CD4-positive, alpha-beta T cell treated with Interleukin-15 for 4 hours (primary cell): ENCODE measurements at places on chromosomes 6 and 20.

DNA sequence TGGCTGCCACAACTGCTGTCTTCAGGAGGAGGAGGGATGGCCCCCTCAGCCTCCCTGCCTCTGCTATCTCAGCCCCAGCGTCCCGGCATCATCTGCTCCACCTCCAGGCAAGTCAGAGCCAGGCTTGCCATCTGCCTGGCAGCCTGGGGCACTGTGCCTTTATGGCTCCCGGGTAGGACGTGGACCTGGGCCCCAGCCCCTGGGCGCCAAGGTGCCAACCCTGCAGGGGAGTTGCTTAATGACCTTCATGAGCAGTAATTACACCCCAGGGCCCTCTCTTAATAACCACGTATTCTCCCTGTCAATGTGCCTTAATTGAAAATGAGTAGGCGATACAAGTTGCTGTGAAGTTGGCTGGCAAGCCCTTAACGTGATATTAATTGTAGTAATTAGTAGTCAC, 122.1 kb upstream of the MLN start:
- DNase-seq = no peak

- DNase-seq = no peak
Observed at GRCh38 chr20:58690396-58691135, 2.0 kb upstream of the NPEPL1 start.

GRCh38 chr6:1363729-1364572, 25.4 kb upstream of the FOXF2 start:
- DNase-seq = no peak

GRCh38 chr6:158677906-158678578, 28.2 kb downstream of the SYTL3 start:
- no peak for DNase-seq

DNA sequence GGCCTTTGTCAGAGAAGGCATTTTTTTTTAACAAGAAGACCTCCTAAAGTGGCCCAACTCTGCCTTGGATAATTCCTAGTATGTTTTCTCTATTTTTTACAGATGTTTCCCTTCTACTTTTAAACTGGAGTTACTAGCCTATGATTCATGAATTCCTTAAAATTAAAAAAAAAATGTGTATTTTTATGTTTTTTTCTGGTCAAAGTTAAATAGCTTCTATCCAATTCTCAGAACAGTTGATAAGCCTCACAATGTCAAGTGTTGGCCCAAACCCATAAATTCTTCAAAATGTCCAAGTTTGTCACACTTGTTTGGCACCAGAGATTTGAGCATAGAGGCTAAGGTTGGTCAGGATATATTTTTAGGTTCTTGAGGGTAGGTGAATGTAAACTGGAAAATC, 64.0 kb downstream of the JAG1 start:
- DNase-seq = no peak

DNA sequence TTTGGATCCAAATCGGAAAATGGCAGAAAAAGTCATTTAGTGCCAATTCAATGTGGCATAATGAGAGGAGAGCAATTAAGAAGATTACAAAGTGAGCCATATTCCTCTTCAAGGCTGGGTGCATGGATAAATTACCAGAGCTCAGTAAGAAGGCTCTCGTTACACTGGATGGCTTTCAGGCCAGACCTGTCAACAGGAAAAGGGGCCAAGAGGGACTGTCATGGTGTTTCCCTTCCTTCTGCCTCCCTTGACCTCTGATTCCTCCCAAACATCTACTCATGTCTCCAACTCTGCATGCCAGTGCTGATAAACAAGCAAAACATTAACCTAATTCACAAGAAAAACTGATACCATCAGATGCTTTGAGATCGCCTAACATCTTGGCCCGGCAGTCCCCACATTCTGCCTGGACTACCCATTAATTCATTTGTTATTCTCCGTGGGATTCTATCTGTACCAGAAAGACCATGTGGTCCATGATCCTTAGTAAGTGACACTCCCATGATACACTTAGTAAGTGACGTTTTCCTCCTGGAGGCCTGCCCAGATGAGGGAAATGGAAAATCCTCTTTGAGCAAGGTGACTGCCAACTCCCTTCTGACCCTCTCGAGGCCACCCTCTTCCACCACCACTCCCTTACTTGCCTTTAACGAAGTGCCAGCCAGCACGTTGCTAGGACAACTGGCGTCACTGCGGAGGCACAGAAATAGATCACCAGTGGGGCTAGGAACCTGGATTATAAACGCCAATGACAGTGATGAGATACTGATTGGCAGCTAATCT, 239.2 kb downstream of the GMPR start:
- DNase-seq = no peak

- DNase-seq = no peak
Observed at GRCh38 chr20:25514195-25514594, 71.1 kb downstream of the NINL start.

GRCh38 chr6:8953310-8953709, 518.0 kb upstream of the SLC35B3 start:
- no peak for DNase-seq

DNA sequence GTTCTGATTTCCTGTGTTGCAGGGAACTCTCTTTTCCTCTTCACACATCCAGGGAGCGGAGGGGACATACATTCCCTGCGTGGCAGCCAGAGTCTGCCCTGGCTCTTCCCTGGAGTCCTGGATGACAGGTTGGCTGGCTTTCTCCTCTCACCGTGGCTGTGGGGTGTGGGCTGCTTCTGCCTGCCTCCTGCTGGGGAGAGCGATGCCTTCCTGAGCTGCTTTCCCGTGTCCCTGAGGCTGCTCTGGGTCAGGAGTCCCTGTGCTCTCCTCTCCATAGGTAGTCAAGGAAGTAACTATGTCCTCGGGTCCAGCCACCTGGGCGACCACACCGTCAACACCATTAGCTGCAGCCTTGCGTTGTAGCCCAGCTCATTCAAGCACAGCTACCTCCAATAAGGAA, 451.7 kb downstream of the QKI start:
- DNase-seq = no peak

GRCh38 chr6:121856296-121856695, 420.9 kb downstream of the GJA1 start:
- no peak for DNase-seq

- DNase-seq = no peak
Observed at GRCh38 chr6:140438346-140438735, 1063.9 kb upstream of the CITED2 start.

DNA sequence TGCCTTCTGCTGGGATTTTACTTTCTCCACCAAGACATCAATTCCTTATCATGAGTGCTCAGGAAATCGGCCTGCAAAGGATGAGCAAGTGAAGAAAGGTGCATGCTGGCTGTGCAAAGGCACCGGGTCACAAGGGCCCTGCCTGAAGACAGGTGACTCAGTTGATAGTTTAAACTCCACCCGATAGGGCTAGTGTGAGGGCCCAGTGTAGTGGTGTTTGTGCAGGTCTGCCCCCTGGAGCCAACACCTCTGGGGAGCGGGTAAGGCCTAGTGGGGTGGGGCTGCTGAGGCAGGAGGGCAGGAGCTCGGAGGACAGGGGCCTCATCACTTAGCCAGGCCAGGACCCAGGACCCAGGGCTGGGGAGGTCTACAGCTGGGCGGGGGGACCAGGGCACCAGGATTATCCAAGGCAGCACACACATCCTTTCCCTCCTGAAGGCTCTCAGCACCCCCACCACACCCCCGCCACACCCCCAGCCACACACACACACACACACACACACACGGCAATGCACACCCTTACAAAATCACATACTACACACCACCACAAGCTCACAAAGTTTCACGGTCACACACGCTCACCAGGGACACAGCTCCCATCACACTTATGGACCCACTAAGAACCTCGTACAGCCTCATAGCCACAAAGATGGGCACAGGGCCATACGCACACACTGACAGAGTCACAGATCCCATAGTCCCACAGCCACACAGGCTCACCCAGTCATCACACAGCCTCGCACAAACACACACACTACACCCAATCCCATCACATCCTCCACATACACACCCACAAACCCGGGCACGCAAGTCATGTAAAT, 75.4 kb downstream of the GRM4 start:
- DNase-seq = no peak

GRCh38 chr6:170190046-170190445, 100.8 kb downstream of the DLL1 start:
- no peak for DNase-seq

GRCh38 chr6:13643125-13643524, 28.0 kb downstream of the NOL7 start:
- DNase-seq = no peak

- no peak for DNase-seq
Observed at GRCh38 chr20:52859156-52859876, 112.8 kb upstream of the TSHZ2 start.

GRCh38 chr6:99871641-99872040, 122.4 kb downstream of the MCHR2 start:
- DNase-seq = no peak

- DNase-seq = no peak
Observed at GRCh38 chr6:165091121-165091785, 218.2 kb downstream of the C6orf118 start.

GRCh38 chr6:132511831-132512220, 1.1 kb downstream of the STX7 start:
- no peak for DNase-seq

DNA sequence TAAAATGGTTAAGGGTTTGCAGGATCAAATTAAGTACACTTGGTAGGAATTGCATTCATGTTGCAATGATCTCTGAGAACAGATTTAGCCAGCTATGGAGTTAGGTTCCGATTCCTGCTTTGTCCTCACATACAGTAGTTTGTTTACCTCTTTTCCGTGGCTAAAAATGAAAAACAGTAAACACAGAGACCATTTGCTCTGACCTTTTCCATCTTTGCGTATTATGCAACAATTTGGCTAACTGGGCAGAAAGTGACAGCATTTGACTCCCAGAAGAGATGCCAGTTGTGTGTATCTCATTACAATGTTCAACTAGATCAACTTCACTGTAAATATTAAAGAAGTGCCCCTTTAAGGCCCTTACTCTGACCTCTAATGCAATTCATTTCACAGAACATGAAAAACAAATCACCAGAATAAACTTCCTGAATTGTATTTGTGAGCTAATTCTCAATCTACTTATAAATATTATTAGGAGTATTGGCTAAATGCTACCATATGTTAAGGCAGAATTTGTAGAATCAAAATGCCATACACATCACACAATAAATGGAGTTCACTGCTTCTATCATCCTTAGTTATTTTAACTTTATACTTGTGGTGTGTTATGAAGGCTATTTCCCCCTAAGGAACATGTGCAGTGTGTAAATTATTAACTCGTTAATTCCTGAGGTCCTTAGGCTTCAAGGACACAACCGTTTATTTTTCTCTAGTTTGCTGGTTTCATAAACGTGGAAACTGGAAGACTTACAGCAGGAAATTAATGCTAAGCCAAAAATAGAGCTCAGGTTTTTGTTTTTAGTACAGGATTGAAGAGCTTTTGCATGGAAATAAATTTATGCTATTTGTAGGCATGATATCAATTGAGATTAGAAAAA, 380.7 kb upstream of the CITED2 start:
- DNase-seq = no peak

DNA sequence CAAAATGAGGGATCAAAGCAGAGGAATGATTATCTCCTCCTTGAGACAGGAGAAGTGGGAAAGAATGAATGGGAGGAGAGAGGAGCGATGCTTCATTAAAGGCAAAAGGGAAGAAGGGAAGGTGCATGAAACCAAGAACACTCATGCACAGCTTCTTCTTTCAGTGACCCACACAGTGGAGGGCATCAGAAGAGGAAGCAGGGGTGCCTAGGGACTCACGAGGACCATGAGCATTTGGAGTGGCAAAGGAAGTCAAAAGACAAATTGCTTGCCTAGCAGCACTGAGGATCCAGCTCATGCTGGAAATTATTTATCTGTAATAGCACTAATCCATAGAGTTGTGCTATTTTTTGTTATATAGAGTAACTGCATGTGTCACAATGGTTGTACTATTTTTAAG, 66.1 kb downstream of the SMLR1 start:
- no peak for DNase-seq

- DNase-seq = no peak
Observed at GRCh38 chr6:160882791-160883279, 108.7 kb upstream of the MAP3K4 start.

DNA sequence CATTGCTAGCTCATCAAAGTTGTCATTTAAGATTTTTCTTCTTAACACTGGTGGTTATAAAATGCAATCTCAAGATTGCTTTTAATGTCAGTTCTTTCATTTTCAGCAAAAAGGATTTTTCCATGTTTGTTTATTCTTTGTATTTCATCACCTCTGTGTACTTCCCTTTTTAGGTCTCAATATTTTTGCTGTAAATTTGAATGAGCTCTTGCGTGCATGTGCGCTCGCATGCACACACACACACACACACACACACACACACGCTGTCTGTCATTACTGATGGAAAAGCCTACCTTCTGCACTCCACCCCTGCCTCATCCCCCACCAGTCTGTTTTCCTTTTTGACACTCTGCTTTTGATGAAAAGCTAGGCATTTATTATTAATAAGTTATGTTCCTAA, 85.3 kb upstream of the FYN start:
- DNase-seq = no peak

GRCh38 chr6:159065759-159066329, 21.1 kb upstream of the TAGAP start:
- DNase-seq = no peak

- DNase-seq = no peak
Observed at GRCh38 chr20:36082315-36082915, 72.1 kb upstream of the EPB41L1 start.
